DND-41 (cell line): ENCODE measurements at places on chromosomes 1 and 21.

- DNase-seq = no peak
Measured at GRCh38 chr1:19617376-19617775, 26.7 kb upstream of the NBL1 start.

GRCh38 chr1:198499588-198499987 is 40.9 kb downstream of the ATP6V1G3 start:
- no peak for DNase-seq

GRCh38 chr21:31873696-31874599 is 1.1 kb downstream of the HUNK start:
- no peak for DNase-seq

DNA sequence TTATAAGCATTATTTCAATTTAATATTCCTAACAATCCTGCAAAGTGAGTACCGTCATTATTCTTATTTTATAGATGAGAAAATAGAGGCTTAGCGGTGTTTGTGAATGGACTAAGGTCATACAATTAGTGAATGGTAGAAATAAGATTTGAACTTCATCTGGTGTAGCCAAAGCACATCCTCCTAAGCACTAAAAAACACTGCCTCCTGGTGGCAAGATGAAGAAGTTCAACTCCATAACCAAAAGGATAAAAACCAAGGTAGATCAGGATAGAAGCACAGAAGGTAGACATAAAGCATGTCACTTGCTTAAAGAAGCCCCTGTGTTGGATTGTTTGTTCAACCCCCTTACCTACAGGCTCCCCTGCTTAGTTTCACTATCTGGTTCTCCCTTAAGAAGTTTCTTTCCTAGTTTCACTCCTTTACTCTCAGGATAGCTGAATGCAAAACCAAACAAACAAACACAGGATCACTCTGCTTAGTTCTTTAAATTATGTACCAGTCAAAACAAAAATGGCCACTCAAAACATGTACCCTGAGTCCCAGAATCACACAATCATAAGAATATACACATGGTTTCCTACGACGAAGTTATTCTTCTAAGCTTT is 12.7 kb upstream of the AIM2 start:
- peak; percentile 30 for DNase-seq

GRCh38 chr1:2212532-2213491 is 15.3 kb upstream of the SKI start:
- DNase-seq = peak; percentile 50

DNA sequence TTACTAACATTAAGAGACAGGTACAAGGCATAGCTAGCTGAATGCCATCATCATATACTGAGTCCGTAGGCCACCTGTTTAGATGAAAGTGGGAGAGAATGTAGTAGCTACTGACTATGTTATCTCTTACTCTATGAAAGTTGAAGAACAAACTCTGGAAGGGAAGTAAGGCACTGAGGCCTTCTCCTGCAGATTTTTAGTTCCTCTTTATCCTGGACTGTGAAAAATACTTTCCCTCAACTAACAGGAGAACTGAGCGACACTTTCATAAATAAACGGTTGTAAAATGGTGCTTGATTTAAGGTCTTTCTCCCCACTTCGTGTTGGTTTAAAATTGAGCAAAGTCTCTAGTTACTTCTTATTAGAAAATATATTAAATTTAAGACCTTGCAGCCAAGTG is 101.9 kb downstream of the FNBP1L start:
- no peak for DNase-seq

- DNase-seq = no peak
Measured at GRCh38 chr1:231653632-231654031, 27.0 kb downstream of the DISC1 start.

DNA sequence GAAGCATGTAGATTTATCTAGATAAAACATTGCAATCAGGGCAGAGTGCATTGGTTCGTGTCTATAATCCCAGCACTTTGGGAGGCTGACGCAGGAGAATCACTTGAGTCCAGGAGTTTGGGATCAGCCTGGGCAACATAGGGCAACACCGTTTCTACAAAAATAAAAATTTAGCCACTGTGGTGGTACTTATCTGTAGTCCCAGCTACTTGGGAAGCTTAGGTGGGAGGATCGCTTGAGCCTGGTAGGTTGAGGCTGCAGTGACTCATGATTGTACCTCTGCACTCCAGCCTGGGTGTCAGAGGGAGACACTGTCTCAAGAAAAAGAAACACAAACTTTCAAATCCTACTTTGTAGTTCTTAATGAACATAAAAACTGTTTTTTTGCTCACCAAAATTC is 64.2 kb upstream of the RCC1 start:
- DNase-seq = no peak

- no peak for DNase-seq
Measured at GRCh38 chr1:82045221-82045620, 244.5 kb downstream of the ADGRL2 start.

DNA sequence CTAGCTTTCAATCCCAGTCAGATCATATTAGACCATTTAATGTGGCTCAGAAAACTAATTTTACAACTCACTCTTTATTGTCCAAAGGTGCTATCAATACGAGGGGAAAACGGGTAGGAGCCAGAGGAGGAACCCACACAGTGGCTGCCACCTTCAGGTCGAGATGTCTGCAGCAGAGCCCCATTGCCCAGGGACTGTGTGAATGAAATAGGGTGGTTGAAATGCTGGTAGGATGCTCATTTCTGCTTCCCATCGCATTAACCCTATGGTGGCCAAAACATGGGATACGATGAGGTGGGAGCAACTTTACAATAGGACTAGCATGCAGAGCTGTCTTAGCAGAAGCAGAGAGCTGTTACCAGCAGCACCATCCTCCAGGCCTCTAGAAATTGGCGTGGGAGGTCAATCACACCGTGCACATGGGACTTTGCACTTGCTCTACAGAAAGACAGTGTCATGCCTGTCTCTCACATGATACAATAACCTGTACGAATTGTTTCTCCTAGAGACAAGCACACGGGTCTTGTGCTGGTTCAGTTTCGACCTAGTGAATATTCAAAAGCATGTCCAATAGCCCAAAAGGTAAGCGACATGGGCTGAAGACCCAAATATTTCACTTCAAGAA is 69.5 kb upstream of the DESI2 start:
- DNase-seq = no peak

GRCh38 chr1:64041371-64042131 is 161.9 kb upstream of the UBE2U start:
- DNase-seq = no peak

GRCh38 chr21:41611966-41612606 is 104.1 kb upstream of the TMPRSS2 start:
- DNase-seq = peak; percentile 30

DNA sequence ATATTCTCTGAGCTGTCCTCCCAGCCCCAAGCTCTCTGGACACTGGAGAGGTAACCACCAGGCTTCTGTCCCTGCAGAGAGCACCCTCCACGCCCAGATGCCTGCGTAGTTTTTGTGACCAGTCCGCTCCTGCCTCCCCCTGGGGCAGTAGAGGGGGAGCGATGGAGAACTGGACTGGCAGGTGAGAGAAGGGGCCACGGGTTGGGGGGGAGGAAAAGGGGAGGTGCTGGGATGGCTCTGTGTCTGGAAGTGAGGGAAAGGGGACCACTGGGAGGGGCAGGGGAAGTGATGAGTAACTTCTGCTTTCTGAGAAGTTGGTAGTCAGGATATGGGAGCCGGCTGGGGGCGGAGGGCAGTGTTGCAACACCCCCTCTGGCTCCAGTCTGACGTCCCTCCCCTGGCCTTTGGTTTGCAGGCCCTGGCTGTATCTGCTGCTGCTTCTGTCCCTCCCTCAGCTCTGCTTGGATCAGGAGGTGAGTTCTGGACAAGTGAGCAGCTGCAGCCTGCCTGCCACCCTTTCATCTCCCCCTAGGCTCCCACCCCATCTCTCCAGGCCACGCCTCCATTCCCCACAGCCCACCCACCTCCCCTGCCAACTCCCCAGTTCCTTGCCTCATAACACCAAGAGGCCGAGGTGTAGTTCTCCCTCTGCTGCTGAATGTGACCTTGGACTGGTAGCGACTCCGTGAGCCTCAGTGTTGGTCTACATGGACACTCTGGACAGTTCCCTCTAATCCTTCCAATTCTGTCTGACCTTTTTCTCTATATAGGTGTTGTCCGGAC is 3.1 kb downstream of the ADAMTSL4 start:
- peak; percentile 38 for DNase-seq

DNA sequence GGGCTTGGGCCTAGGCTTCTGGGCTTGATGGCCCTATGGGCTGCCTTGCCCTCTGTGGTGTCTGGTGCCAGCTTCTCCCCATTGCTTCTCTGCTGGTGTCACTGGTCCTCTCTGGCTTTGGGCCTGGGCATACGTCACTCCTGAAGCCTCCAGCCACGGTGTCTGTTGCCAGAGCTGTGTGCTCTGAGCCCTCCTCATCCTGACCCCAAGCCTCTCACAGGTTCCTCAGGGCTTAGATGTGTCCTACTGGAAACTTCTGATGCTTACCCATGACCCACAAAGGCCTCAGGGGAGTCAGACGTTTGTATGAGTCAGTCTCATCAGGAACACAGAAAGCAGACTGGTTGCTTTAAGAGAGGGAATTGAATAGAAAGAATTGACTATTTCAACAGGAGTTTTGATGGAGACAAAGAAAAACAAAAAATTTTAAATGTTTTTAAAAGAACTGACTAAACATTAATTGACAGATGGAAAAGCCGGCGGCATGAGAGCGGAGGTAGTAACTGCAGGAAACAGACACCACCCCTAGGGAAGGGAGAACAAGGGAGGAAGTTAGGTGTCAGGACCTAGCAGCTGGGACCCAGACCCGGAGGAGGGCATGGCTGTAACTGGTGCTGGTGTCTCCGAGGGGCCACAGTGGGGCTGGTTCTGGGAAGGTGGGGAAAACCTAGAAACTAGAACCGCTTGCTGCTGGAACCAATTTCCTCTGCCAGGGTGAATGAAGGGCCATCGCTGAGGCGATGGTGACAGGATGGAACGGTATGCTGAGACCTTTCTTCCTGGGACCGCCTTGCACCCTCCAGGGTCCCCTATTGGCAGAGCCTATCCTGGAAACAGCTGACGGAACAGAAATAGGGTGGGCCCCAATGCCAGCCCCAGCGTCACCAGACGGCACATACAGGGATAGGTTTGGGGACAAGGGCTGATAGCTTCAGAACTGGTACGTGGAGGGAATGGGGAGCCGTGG is 40.0 kb upstream of the CITED4 start:
- DNase-seq = no peak

- no peak for DNase-seq
Measured at GRCh38 chr1:67987046-67987799, 63.2 kb downstream of the DIRAS3 start.

DNA sequence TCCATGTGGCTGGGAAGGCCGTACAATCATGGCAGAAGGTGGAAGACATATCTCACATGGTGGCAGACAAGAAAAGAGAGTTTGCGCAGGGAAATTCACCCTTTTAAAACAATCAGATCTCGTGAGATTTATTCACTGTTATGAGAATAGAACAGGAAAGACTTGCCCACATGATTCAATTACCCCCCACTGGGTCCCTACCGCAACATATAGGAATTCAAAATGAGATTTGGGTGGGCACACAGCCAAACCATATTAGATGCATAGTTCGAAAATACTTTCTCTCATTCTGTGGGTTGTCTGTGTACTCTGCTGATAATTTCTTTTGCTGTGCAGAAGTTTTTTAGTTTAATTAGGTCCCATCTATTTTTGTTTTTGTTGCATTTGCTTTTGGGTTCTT is 990.3 kb downstream of the PLA2G4A start:
- DNase-seq = no peak

DNA sequence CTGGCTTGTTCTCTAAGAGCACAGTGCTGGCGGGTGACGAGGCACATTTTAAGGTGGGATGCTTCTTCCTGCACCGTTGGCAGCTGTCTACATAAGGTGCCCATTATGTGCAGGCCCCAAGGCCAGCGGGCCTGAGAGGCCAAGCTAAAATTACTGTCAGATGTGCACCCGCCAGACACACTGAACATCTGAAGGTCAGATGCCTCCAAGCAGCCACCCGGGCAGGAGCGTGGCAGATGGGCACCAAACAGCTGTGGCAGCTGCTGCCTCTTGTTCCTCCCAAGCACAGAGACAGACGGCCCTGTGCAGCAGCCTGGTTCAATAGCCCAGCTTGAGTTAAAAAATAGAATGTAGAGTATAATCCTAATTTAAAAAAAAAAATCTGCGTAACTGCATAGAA is 211.9 kb upstream of the EDN2 start:
- DNase-seq = no peak

- no peak for DNase-seq
Measured at GRCh38 chr1:210696709-210697108, 368.0 kb downstream of the HHAT start.

- no peak for DNase-seq
Measured at GRCh38 chr1:231964961-231965360, 338.4 kb downstream of the DISC1 start.

GRCh38 chr21:44711327-44712202 is at the start of gene TSPEAR:
TSPEAR (minus strand) TSS chr21:44711572; CDS start chr21:44711514, 58 bp downstream.
- DNase-seq = no peak

DNA sequence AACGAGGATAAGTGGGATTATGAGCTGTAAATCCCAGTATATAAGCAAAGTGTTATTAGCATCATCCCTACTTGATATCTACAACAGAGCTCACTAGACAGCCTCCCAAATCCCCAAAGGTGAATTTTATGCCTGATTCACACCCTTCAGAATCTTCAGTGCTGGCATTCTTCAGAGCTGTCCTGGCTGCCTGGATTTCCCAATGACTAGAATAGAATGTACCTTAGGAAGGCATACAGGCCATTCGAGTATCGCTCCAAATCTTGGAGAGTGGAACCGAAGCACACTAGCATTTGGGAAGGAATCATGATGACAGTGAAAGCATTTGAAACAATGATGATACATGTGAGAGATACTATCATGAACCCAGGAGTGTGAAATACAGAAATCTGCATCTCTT is 22.3 kb downstream of the ZBTB40 start:
- DNase-seq = no peak

DNA sequence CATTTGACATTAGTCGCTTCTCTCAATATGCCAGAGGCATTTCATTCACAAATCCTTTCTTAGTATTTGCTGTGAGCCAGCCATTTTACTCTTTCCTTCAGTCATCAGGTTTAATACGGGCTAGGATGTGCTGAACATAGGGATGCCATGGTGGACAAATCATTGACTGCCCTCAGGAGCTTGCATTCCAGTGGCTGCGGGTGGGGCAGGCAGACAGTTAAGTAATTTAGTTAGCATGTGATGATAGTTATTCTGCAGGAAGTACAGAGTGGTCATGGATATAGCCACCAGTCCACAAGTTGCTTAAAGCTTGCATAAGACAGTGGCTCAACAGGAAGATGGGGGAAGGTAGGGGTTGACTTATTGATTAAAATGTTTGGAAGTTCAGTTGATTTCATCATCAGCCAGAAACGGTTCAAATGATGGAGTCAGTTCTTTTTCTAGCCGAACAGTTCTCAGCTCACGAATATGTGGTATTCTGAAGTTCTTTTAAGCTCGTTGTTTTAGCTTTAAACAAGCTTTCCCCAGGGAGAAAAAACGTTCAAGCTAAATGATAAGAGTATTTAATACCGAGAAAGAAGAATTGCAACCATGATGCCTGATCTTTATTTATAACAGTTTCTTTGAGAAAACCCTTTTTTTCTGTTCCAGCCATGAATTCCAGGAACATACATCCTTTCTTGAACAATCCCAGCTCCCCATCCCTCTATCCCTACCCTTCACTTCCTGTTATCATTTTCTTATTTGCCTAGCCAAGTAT is 1.4 kb downstream of the SLC22A15 start:
- no peak for DNase-seq

- DNase-seq = no peak
Measured at GRCh38 chr1:203204756-203205155, 18.3 kb upstream of the CHI3L1 start.

GRCh38 chr1:105730701-105731100 is 1325.8 kb upstream of the PRMT6 start:
- no peak for DNase-seq
